ENCODE measurements at places on chromosomes 1 and 21.

- no peak for DNase-seq
Observed at GRCh38 chr1:65045022-65045817, 78.9 kb upstream of the JAK1 start.

GRCh38 chr1:109912873-109913272, 2.2 kb downstream of the CSF1 start:
- no peak for DNase-seq

DNA sequence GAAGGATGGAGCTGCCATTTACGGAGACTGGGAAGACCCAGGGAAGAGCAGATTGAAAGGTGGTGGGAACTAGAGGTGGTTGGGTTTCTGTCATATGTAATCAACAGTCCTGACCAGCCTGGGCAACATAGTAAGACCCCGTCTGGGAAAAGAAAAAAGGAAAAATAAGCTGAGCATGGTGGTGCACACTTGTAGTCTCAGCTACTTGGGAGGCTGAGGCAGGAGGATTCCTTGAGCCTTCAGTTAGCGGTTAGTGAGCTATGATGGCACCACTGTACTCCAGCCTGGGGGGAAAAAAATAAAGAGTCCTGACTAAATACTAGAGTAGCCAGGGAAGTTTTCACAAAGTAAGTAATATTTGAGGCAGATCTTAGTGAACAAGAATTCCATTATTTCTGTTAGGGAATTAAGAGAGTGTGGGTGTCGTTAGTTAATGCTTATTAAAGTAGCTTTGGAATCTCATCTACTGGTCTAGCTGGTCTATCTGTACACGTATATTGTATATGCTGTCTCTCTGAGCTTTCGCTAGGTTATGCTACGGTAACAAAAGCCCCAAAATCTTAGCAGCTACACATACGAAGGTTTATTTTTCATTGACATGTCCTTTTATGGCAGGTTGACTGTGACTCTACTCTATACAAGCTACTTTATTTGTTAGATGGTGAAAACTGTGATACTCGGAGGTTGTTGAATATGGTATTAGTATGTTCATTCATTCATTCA, 4.4 kb downstream of the NBPF1 start:
- no peak for DNase-seq

GRCh38 chr1:198272492-198272891, 115.7 kb downstream of the NEK7 start:
- no peak for DNase-seq

GRCh38 chr21:36247316-36248010, 72.5 kb upstream of the MORC3 start:
- DNase-seq: no peak

DNA sequence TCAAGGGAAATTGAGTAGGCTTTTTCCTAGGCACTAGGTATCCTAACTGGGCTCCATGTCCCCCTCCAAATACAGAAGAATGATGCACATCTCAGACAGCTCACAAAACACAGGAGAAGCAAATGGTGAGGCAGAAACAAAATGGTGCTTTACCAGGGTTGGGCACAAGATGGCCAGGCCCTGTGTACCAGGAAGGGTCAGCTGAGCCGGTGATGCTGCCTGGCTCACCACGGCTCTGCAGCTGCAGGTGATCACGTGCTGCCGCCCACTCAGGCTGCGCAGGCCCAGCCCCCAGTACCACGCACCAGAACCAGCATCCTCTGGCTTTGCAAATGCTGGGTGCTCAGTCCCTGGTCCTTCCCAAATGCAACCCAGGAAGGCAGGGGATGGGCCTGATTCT, 993 bp upstream of the DSCAM start:
- no peak for DNase-seq

GRCh38 chr1:11918799-11919519, 7.3 kb downstream of the KIAA2013 start:
- DNase-seq: no peak

- DNase-seq: no peak
Observed at GRCh38 chr1:35053433-35053832, 21.7 kb upstream of the ZMYM6 start.

- no peak for DNase-seq
Observed at GRCh38 chr1:16017461-16018303, at the start of gene HSPB7. Gene HSPB7 (minus strand): TSS chr1:16018043. CDS start chr1:16017963, 80 bp downstream.

DNA sequence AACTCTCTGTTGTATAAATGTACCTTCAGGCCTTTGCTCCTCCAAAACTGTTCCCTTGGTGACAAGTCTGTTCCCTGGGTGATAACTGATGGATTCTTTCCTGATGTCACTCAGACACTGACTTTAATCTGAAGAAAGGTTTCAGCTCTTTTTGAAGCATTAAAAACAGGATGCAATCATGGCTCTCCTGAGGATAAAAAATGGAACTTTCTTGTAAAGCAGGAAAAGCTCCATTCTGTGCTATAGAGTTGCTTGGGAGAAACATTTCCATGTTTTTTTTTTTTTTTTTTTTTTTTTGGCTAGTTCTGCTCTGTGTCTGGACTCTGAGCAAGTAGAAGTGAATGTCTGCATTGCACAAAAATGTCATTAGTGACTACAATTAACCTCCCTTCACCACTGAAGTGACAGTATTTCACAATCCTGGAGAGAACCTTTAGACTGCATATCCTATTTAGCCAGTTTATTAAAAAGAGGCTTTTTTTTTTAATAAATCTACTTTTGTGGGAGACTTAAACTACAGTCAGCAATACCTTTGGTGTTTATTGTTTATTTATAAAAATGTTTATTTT, 101.7 kb upstream of the PRMT6 start:
- no peak for DNase-seq

GRCh38 chr1:223215026-223215425, 72.0 kb upstream of the TLR5 start:
- DNase-seq: no peak

DNA sequence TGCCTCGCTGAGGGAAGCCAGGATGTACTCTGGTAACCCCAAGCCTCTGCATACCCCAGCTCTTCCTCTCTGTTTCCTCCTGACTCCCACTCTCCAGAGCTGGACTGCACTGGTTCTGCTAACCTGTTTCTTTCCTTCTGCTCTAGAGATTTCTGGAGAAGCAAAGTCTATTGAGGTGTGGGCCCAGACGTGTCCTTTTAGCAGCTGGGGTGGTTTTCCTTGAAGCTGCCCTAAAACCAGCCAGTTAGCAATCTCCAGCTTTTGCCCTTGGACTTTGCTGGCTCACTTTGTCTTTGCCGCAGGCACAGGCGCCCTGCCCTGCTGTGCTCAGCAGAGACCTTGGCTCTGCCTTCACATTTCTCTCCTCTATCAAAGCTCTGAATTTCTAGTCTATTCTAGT, 171.8 kb upstream of the IVNS1ABP start:
- DNase-seq: no peak

- no peak for DNase-seq
Observed at GRCh38 chr1:38257374-38257773, 210.8 kb upstream of the POU3F1 start.

- DNase-seq: peak; percentile 7
Observed at GRCh38 chr1:204623894-204624361, 61.6 kb downstream of the LRRN2 start.

DNA sequence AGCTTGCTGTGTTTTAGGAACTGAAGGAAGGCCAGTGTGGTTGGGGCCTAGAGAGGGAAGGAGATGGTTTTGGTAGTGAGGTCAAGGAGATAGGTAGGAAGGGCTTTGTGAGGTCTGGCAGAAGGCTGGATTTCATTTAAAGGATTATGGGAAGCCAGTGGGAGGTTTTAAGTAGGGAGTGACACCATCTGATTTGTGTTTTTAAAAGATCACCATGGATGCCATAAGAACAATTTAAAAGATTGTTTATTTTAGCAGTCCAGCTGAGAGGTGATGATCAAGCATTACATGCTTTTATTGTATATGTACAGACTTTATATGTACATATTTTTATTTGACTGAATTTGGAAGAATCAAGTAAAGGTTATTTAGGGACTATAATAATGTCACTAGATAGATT, 26.4 kb downstream of the RGL1 start:
- no peak for DNase-seq

GRCh38 chr1:37399205-37399604, 75.2 kb upstream of the ZC3H12A start:
- no peak for DNase-seq

DNA sequence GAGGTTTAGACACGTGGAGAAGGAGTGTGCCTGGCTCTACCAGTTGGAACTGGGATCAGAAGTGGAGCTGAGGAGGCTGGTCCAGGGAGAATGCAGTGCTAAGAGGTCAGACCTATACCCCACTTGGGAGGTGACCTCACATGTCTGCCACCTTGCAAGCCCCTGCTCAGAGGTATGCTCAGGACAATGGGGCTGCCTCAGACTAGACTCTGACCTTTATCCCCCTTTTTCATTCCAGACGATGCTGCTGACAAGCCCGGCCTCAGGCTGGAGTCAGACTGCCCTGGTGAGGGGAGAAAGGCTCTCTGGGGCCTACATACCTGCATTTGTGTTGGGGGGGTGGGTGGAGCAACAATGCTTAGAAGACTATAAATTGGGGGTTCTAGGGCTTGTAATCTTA, 5.2 kb downstream of the KCNJ10 start:
- DNase-seq: no peak

GRCh38 chr1:56404561-56405030, 174.8 kb downstream of the PLPP3 start:
- DNase-seq: no peak

DNA sequence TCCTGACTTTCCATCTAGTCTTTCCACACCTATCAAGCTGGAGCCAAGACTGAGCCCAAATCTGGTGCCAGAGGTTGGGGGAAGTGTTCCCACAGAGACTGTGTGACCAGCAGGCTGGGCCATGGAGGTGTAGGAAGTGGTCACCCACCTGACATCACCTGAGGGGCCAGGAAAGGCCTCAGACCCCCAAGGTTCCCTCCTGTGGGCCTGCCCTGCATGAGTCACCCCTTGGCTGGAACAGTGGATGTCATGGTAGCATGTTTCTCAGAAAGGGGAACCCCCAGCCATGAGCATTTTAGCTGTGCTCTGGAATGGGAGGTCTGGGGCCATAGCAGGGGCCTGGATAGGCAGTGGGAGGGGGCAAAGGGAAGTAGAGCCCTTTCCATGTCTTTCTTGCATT, 5.7 kb upstream of the TNFRSF8 start:
- no peak for DNase-seq

GRCh38 chr1:154739654-154740053, 130.4 kb downstream of the KCNN3 start:
- DNase-seq: no peak

GRCh38 chr1:216812966-216813365, 89.7 kb upstream of the ESRRG start:
- DNase-seq: no peak

DNA sequence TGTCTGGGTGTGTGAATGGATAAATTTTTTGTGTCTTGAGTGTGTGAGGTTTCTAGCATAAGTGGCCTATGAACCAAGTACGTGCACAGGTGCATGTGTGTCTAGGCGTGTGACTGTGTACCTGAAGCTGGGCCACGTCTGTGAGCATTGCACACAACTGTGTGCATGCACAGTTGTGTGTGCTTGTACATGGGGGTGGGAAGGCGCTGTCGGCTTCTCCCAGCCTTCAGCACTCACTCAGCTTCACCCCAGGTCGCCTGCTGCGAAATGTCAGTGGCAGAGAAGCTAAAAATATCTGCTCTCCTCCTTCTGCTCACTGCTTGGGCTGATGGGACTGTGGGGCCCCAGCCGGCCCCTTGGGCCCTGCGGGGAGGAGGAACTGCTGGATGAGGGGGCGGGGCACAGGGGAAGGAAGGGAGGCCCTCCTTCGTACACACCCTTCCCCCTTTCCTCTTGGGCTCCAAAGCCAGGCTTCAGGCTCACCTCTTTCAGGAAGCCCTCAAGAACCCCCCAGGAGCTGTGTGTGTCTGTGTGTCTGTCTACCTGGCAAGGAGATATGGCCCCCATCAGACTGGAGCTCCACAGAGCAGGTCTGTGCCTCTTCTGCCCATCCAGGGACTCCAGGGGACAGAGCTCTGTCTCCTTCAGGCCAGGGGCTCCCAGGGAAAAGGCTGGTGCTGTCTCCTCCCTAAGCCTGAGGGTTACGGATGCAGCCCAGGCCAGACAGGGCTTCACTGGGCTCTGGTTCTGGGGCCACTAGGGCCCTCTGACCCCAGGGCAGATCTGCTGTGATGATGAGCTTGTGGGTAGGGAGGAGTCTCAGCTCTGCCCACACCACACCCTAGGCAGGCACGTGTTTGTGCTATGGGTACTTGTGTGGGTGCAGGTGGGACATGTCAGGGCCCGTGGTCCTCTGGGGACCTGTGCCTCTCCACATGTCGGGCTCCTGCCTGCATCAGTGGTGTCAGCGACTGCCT, 35.6 kb upstream of the WASF2 start:
- DNase-seq: no peak

DNA sequence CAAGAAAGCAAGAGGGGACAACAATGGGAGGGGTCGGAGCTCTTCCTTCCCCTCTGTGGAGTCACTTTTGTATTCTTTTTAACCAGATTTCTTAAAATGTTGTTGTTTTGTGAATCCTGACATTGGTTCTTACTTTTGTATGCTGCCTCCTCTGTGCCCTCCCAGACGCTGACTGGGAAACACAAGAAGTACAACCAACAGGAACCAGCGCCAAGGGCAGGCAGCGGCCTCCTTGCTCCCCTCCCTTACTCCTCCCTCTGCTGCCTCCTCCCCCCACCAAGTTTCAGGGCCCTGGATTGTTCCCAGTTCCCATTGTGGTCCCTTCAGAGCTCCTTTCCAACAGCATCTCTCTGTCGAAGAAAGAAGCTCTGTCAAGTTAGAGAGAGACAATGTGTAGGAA, 111.1 kb downstream of the BRINP2 start:
- no peak for DNase-seq

DNA sequence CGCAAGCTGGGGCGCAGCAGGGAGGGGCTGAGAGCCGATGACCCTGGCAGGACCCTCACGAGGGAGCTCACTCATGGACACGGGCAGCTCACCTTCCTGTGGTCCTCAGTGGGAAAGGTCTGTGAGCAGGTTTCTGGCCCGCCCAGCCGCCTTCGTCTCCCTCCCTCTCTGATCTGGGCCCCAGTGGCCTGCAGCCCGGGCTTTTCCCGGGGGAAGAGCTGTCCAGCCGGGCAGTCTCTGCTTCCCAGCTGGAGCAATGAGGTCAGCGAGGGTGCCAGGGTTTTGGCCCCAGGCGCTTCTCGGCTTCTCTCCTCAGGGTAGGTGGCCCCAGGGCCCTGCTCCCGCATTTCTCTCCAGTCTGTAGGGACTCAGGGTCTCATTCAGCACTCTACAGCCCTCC, 22.2 kb upstream of the ARHGEF16 start:
- DNase-seq: no peak

GRCh38 chr1:150194381-150195031, 41.4 kb downstream of the ANP32E start:
- no peak for DNase-seq

- DNase-seq: no peak
Observed at GRCh38 chr1:34267326-34267725, 90.6 kb downstream of the C1orf94 start.

- no peak for DNase-seq
Observed at GRCh38 chr21:34020005-34020847, 53.2 kb upstream of the MRPS6 start.

DNA sequence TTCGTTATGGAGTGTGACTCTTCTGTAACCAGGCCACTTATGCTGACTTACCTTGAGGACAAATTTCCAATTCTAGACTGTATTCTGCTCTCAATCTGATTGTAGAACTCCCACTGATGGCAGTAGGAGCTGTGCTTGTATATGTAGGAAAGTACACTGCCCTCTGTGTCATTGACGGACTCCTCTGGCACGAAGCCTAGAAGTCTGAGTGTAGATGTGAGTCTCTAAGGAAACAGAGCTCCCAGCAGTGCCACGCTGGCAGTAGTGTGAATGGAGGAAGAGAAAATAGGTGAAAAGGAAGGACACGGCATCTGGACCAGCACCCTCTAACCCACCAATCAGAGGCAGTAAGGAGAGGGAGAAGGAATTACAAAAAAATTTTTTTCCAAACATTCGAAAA, 130.4 kb upstream of the ADGRL2 start:
- DNase-seq: no peak
